ENCODE measurements at places on chromosomes 7 and 10. TPM values are rescaled to one million over a fixed set of nuclear protein-coding genes. Genes with fewer than 3 reads are reported as not detected.

Gene TMEM26
- 0.71 TPM for total RNA-seq

Gene AGAP4
- total RNA-seq: 5.8 TPM

Gene PVRIG
- not detected for total RNA-seq

Gene HGF
- 13.0 TPM for total RNA-seq

Gene HYAL4
- not detected for total RNA-seq

Gene CPN1
- total RNA-seq: not detected

Gene FBXO24
- 0.92 TPM for total RNA-seq

Gene CDK1
- 183 TPM for total RNA-seq

Gene SLC16A9
- total RNA-seq: 0.80 TPM

Gene HOXA10
- total RNA-seq: 12.8 TPM

Gene ASAH2
- total RNA-seq: 0.80 TPM

Gene HKDC1
- 1.1 TPM for total RNA-seq

Gene PDE1C
- total RNA-seq: 0.06 TPM

Gene EPHA1
- total RNA-seq: not detected

Gene TUBAL3
- not detected for total RNA-seq

Gene TMEM176B
- total RNA-seq: not detected

Gene WNT8B
- total RNA-seq: not detected

Gene BTBD16
- total RNA-seq: not detected

Gene HPS6
- 69.3 TPM for total RNA-seq

Gene TFEC
- total RNA-seq: not detected

Gene SUN3
- total RNA-seq: not detected

Gene RARRES2
- total RNA-seq: 9.4 TPM

Gene CYP17A1
- total RNA-seq: not detected

Gene FKBP6
- not detected for total RNA-seq

Gene POLR2J2
- total RNA-seq: 2.4 TPM

Measured in LHCN-M2 (cell line).